ENCODE measurements at places on chromosomes 2 and 18.
A peak's percentile ranks its signal among the peaks of the same experiment; 100 is the strongest.

DNA sequence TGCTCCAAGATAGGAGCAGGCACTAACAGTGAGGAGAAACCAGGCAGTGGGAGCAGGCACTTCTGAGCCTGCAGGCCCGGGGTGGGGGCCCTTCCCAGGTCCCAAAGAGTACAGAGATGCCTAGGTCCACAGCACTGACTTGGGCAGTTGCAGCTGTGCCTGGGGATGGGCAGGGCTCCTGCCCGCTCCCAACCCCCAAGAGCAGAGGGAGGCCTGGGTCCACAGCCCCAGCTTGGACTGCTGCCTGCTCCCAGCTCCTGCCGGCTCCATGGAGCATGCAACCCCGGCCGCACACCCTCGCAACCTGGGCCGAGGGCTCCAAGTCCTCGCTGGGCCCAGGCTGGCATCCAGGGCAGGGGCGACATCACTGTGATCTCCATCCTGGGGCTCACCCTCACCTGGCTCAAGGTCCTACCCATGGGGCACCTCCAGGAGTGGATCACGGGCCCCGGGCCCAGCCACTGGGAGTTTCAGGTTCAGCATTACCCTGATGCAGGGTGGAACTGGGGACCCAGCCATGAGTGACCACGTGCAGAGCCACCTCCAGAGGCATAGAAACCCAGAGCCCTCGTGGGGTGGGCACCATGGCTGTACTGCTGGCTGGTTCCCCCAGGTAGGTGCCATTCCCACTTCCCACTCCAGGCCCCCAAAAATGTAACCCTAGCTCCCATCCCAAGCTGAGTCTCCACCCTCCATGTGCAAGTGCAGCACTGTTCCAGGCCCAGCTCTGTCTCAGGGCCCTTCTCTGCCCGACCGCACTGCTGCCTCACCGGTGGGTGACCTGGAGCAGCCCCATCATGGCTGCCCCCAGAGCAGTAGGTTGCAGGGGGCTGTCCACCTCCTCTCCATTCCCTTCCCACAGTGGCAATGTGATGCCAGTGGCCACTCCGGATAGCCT, 325.6 kb downstream of the NR4A2 start:
- no peak for DNase-seq

- DNase-seq, result peak; percentile 97
Observed at GRCh38 chr2:64838817-64839216, 150.4 kb upstream of the SLC1A4 start.

- DNase-seq, result no peak
Observed at GRCh38 chr2:43246641-43247040, 20.2 kb upstream of the ZFP36L2 start.

DNA sequence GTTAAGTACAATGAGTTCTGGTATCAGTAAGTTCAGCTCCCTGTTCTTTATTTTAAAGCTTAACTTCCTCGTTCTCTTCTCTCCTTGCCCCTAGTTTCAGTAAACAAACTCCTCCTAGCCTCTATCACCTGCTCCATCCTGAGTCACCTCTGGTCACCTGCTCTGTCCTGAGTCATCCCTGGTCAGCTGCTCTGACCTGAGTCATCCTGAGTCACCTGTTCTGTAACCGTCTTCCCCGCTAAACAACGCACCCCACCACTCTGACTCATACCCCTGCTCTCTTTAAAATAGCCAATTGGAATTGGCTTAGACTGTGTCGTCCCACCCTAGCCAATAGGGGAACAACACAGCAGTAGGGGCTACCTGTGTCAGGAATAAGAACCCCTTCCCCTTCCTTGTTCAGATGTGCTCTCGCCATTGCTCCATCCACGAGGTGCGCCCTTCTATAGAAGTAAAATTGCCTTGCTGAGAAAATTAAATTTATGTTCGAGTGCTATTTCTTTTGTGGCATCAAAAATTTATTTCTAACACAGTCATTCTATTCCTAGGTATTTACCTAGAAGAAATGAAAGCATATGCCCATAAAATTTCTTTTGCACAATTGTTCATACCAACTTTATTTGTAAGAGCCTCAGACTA, 24.9 kb upstream of the RMND5A start:
- peak; percentile 85 for DNase-seq

DNA sequence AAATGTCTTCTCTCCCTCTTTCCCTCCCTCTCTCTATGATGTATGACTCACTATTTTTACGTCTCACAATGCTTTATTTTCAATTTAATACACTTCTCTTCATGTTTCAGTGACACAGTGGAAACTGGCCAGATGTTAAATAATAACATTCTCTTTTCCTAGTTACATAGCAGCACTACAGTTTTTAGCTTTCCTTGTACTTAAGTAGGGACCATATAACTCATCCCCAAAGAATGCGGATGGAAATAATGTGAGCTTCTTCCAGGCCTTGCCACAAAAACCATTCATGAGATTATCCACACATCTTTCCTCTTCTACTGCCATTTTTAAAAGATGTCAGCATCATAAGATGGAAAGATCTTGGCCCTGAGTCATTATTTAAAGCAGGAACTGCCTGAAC, 789.4 kb downstream of the LRP1B start:
- DNase-seq, result no peak

GRCh38 chr2:62662131-62662530, 43.4 kb upstream of the EHBP1 start:
- DNase-seq, result no peak

- DNase-seq, result no peak
Observed at GRCh38 chr2:39852831-39853230, 73.8 kb upstream of the THUMPD2 start.

DNA sequence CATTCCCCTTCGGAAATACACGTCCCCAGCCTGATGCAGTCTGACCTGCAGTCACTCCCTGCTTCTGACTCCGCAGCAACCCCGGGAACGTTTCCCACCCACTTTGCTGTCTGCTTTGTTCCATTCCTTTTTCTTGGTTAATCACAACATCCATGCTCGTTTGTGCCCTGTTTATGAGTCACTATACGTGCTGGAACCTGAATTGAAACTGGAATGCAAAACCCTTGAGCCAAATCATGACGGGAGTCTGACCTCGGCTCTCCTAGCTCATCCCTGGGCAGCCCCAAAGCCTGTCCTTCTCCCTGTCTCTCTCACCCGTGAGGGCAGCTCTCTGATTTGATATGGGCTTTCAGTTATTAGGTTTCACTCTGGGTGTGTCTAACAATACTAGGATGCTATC, 57.1 kb upstream of the RNF152 start:
- DNase-seq, result no peak

DNA sequence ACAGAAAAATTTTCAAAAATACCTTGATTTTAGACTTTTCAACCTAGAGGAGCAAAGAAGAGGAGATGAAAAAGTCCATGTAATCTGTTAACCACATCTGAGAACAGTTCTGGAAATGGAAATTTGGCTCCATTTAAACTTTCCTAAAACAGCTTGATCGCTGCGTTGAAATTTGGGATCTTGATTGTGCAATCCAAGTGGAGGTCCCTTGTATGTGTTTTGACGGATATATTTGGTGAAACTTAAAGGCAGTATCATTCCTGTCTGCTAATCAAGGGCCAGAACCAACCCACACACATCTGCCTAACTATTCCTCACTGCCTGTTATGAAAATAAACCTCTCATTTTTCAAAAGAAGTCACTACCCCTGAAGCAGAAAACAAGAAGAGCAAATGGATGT, 46.6 kb downstream of the SPATS2L start:
- DNase-seq, result no peak

DNA sequence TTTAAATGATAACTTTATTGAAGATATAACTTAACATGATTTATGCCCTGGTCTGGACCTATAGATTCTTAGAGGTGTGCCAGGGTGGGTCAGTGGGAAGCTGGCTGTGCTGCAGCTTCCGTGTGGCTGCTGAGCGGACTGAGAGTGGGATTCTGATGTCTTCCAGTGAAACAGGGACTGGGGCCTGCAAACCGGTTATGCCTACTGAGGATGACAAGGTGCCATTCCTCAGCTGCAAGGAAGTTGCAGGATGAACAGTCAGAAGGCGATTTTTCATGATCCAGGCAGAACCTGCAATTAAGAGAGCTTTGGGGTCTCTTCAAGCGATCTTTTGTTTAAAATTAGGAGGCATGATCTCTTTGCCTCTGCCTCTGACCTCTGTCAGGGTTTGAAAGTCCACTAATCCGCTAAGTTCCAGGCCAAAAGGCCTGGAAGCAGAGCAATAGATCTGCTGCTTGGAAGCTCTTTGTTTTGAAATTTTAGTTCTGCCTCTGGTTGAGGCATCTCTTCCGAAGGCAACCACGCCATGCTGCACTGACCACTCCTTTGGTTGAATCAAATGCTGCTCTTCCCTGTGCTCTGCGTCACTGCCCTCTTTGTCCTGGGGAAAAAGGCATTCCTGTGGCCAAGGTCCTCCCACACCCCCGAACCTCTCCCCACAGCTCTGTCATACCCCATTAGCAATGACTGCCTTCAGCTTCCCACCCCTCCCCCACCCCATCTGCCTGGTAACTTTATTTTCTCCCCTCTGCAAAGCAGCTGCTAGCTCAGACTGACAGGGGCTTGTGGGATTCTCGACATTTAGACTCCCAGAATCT, 2.0 kb downstream of the TMEM169 start:
- DNase-seq, result no peak

GRCh38 chr2:235217846-235218245, 266.0 kb downstream of the SH3BP4 start:
- DNase-seq, result no peak
